ENCODE measurements at places on chromosomes 2 and 18.
A peak's percentile ranks its signal among the peaks of the same experiment; 100 is the strongest.

DNA sequence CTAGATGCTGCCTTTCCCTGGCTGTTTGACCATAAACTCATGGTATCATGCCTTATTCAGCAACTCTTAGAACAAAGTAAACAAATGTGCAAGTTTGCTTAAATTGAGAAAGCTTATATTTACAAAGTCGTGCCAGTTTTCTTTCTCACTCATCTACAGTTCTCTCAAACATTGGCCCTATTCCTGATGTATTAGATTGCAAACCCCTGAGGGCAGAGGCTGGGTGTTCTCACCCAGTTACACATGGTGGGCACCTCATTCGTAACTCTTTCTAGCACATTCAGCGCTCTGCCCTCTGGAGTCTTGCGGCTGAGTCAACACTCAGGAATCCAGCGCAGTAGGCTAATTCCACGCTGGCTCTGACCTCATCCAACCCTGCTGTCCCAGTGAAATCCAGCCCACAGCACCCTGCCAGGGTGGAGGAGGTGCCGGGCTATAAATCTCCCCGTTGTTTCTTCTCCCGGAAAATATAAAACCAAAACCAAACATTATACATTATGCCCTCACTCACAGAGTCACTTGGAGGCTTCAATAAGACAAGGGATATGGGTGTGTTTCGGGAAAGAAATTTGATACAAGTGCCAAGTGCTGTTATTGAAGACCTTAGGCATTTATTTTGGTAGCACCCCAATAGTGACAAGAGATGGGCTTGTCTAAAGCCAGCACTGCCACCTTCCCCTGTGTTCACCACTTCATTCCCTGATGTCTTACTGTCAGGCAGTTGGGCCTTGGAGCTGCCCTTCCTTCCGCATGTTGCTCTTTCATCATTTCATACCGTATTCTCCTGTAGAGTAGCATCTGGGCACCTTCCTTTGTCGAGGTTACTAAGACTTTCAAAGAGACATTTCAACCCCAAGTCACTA lies 287.4 kb downstream of the PRKCE start:
- no peak for DNase-seq

GRCh38 chr2:10397297-10397875 lies 50.7 kb downstream of the ODC1 start:
- no peak for DNase-seq

DNA sequence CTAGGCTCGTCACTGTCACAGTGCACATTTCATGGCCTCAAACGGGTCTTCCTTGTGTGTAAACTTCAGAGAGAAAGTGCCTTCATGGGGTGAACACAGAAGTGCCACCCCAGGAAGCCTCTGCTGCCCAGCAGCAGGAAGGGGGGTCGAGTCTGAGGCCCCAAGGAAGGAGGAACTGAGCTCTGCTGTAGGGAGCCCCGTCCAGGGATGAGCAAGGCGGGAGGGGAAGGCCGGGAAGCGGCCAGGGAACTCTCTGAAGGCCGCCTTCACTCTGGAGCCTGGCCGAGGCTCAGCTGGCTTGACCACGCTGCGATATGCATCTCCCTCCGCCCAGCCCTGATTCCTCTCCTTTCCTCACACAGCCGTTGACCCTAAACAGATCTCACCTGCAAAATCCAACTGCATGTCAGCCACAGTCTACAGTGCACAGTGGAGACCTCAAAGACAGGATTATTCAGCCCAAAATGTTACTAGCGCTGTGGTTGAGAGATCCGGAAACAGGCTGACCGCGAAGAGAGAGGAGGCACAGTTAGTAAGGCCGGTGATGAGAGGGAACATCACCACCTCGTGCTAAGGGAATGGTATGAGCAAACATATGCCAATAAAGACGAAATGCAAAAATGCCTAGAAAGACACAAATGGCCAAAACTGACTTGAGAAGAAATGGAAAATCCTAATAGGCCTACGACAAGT lies 34.2 kb upstream of the CTDP1 start:
- DNase-seq: peak; percentile 13

DNA sequence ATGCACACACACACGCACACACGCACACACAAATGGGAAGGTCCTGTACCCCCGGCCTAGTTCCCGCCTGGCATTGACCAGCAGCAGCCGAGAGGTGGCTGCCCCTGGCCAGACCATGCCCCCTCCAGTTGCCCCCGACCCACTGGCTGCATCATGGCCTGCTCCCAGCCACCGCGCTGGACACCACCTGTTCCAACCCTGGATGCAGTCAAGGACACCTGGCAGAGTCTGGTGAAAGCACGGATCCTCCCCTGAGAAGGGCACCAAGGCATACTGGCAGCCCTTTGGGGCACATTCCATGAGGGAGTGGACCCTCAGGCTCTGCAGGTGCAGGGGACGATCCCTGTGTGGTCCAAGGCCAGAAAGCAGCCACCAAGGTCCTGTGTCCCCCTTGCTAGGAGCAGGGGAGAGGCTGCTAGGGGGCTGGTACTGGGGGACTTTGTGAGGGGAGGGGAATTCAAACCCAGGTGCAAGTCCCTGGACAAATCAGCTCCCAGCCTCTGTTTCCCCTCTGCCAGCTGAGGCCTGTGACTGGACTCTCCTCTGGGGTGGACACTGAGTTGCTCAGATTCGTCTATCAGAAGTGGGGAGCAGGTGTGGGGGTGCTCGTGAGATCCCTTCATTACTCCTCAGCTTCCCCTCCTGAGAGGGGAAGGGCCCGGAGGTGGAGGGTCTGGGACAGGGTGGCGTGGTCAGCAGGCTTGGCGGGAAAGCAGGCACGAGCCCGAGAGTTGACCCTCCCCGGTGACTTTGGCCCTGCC lies 3.5 kb downstream of the ESPNL start:
- DNase-seq: no peak

DNA sequence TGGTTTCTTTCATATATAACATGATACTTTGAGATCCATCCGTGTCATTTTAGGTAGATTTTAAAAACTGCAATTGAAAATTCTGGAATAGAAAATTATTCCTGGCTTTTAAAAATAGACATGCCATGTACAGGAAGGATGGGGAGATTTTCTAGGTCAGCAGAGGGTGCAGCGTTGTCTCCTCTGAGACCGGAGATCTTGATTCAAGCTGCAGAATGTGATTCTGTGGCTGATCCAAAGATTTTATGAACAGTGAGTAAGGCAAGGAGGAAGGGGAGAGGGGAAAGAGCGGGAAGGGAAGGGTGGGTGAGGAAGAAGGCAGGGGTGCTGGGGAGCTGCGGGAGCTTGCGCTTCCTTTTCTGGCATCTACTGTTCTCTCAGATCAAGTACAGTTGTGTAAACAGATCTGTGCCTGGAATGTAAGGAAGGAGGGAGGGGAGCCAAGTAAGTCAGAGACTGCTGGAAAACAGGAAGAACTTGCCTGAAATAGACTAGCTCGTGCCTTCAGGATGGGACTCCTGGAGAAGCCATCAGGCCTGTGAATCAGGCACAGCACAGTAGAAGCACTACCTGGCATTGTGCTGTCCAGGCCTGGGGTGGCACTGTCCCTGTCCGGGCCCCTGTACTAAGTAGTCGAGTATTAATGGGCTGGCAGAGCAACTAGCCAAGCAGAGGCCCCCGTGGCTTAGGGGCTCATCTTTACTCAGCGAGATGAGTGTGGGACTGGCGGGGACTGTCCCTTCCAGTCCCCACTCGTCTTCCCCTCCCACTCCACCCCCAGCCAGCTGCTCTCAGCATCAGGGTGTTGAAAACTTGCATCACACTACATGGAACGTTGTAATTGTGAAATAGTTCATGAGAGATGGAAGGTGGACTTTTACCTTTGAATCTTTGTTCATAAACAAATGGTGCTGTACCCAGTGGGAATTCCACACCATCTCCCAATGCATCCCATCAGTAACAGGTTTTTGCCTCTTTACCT lies 163.5 kb downstream of the UXS1 start:
- no peak for DNase-seq

GRCh38 chr2:64341461-64341860 lies 112.5 kb upstream of the LGALSL start:
- DNase-seq: no peak
